HS-5 (cell line): ENCODE measurements at places on chromosomes 11 and 22.

DNA sequence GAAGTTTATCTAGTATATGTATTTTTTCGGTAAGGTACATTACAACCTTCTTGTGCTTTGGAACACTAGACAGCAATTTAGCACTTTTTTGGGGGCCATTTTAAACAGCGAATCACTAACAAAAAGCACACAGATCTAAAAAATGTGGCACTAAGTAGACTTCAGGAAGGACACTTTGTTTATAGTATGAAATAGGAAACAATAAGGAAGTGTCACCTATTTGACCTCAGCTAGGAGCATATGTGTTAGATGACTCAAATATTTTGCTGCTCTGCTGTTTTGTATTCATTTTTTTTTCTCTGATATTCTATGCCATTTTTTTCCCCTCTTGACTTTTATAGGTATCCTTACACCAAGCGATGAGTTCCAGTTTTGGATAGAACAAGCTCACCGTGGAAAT lies 5.6 kb downstream of the DYNC2H1 start:
- DNase-seq = no peak

DNA sequence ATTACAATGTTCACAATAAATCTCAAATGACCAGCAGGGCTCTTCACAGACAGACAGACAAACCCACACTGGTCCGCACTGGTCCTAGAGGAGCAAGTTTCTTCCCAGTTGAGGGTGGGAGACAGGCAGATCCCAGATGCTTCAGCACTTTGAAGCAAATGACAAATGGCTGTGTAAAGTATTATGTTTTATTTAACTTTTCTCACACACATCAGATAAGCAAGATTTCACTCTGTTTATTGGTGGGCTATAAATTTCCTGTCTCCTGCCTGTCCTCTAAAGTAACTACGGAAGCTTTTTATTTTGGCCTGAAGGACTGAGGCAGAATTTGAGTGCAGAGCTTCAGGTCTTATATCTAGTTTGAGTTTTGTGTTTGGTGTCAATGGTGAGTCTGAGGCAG lies 174.7 kb upstream of the MTNR1B start:
- no peak for DNase-seq

DNA sequence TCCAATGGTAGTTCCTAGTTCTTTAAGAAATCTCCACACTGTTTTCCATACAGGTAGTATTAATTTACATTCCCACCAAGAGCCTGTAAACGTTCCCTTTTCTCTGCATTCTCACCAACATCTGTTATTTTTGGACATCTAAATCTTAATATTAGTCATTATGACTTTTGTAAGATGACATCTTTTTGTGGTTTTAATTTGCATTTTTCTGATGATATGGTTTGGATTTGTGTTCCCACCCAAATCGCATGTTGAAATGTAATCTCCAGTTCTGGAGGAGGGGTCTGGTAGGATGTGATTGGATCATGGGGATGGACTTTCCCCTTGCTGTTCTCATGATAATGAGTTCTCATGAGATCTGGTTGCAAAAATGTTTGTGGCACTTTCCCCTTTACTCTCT lies 89.0 kb downstream of the MUC15 start:
- no peak for DNase-seq

DNA sequence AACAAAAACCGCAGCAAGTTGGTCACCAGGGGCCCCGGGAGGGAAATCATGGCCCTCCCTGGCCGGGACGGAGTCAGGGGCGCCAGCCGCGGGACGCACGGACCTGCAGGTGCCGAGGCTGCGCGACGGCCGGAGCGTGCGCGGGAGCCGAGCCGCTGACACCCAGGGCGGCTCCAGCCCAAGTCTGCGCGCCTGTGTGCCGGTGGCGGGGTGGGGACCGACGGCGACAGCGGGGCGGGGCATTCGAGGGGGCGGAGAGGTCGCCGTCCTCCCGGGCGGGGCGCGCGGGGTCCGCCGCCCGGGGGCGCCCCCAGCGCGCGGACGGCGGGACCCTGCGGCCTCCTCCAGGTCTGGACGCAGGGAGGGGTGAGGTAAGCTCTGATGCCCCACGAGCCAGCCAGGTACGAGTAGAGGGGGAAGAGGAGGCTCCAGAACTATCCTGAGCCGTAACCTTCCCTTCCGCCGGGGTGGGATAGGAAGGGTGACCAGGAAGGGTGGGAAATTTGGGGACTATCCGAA lies at the start of gene ESAM:
Gene ESAM (minus strand): TSS at position 186 of the 519 bp plus-strand sequence. CDS start 136 bp downstream, at position 50.
- no peak for DNase-seq

GRCh38 chr11:109300211-109300610 lies 121.8 kb upstream of the C11orf87 start:
- DNase-seq = no peak

- DNase-seq = no peak
These were observed 5.2 kb upstream of the MB start for GRCh38 chr22:35622191-35622913.

GRCh38 chr11:1852877-1853276 lies at the start of gene LSP1:
TSS of gene LSP1 (plus strand) at chr11:1853084. CDS start at chr11:1853145, 61 bp downstream.
- DNase-seq = no peak

DNA sequence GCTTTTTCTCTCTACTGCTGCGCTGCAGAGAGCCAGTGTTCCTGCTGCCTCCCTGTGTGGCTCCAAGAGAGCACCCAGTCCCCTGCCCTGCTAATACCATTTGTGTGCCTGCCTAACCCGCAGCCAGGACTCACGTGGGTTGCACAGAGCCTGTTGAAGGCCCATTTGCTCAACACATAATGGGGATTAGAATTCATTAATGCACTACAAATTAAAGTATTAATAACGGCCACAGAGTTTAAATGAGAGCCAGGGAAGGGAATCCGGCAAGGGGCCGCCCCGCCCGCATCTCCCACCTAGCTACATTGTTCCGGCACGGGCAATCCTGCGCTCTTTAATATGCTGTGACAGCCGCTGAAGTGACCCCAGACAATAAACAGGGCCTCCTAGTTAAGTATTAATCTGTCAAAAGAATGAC lies 211.3 kb downstream of the NXPE2 start:
- DNase-seq = no peak

DNA sequence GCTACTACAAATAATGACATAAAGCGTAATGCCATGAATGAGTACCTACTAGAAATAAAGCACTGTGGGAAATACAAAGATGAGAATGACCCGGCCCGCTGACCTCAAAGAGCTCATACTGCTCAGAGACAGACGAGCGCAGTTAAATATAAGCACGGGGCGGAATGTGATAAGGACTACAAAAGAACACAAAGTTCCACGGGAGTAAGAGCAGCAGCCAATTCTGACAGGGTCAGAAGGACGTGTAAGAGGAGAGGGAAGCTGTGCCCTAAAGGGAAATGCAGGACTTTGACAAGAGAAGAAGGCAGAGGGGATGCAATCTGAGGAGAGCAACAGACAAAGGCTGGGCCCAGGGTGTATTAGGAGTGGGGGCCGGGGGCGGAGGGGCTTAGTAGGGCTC lies 314.6 kb downstream of the LARGE1 start:
- no peak for DNase-seq
